Left colon (tissue), 2 donors: ENCODE measurements at places on chromosomes 1 and 21. TPM values are rescaled to one million over a fixed set of nuclear protein-coding genes. Genes with fewer than 3 reads are reported as not detected.

The ADAMTS1 gene
- 12.6 TPM for total RNA-seq

The CYP4B1 gene
- 2.1 TPM for total RNA-seq

The TMOD4 gene
- total RNA-seq: 1.2 TPM

The RHOU gene
- total RNA-seq: 43.6 TPM

The CD53 gene
- 20.8 TPM for total RNA-seq

The GJA5 gene
- 3.0 TPM for total RNA-seq

The APCS gene
- total RNA-seq: not detected
